Pancreas (tissue), 10 donors: ENCODE measurements at places on chromosomes 7 and 10. TPM values are rescaled to one million over a fixed set of nuclear protein-coding genes. Genes with fewer than 3 reads are reported as not detected.

Gene FAM131B
- total RNA-seq = 0.18 TPM

Gene AMPH
- 0.22 TPM for total RNA-seq

Gene MET
- 21.9 TPM for total RNA-seq

Gene DGKB
- total RNA-seq = 1.3 TPM

Gene GIMAP2
- total RNA-seq = 1.7 TPM
